ENCODE measurements at places on chromosomes 5 and 9. TPM values are rescaled to one million over a fixed set of nuclear protein-coding genes. Genes with fewer than 3 reads are reported as not detected.

Gene NDUFS6
- 78.6 TPM for total RNA-seq

Gene CDK7
- 13.3 TPM for total RNA-seq

Gene SPINK4
- total RNA-seq: not detected

Gene FAM221B
- not detected for total RNA-seq

Gene PCDHGA3
- total RNA-seq: 22.9 TPM

Gene ADAMTSL1
- total RNA-seq: 2.1 TPM

Gene PAM
- total RNA-seq: 1,080 TPM

Gene RALGDS
- 23.9 TPM for total RNA-seq

Gene IFNA21
- not detected for total RNA-seq

Gene SPINK5
- total RNA-seq: 0.16 TPM

Gene PAEP
- not detected for total RNA-seq

Gene SLC25A2
- total RNA-seq: not detected

Gene ZNF366
- 3.7 TPM for total RNA-seq

Gene INSL4
- not detected for total RNA-seq

Gene GCNT4
- total RNA-seq: 0.62 TPM

Gene IFNB1
- not detected for total RNA-seq

Gene CBY3
- total RNA-seq: not detected

Gene SPATA6L
- 2.4 TPM for total RNA-seq

Gene ZNF622
- total RNA-seq: 49.0 TPM

Gene CAMK4
- total RNA-seq: 0.48 TPM

Gene NMUR2
- not detected for total RNA-seq

Gene SOWAHA
- 0.08 TPM for total RNA-seq

Gene PCDHB16
- 2.2 TPM for total RNA-seq

All from cardiac septum (tissue), 1 donor.